Psoas muscle (tissue), 8 donors: ENCODE measurements at places on chromosomes 5 and 9.

GRCh38 chr5:93246090-93246855, 334.7 kb downstream of the NR2F1-AS1 start:
- DNase-seq, result no peak

- DNase-seq, result no peak
Measured at GRCh38 chr9:126704157-126704891, 90.6 kb downstream of the LMX1B start.

DNA sequence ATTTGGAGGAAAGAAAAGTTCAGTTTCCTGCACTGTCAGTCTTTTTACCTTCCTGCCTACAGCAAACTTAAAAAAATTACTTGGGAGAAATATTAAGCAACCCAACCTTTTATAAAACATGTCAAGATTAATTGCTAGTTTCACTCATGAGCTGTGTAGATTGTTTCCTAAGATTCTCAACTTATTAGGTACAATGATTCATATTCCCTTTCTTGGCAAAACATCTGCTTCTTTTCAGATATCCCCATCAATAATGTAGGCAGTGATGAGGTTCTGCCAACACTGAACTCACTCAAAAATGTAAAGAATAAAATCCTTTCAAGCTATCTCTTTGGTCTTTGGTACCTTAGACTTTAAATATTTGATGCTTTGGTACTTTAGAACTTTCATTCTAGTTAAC, 56.0 kb downstream of the ISL1 start:
- no peak for DNase-seq

- no peak for DNase-seq
Measured at GRCh38 chr5:15116996-15117395, 245.4 kb upstream of the ANKH start.

GRCh38 chr5:119255571-119256356, 100.1 kb upstream of the TNFAIP8 start:
- DNase-seq, result no peak
